Skeletal muscle cell (primary cell): ENCODE measurements at places on chromosomes 2 and 18.

- DNase-seq = no peak
Observed at GRCh38 chr2:209162129-209162528, 261.7 kb upstream of the MAP2 start.

DNA sequence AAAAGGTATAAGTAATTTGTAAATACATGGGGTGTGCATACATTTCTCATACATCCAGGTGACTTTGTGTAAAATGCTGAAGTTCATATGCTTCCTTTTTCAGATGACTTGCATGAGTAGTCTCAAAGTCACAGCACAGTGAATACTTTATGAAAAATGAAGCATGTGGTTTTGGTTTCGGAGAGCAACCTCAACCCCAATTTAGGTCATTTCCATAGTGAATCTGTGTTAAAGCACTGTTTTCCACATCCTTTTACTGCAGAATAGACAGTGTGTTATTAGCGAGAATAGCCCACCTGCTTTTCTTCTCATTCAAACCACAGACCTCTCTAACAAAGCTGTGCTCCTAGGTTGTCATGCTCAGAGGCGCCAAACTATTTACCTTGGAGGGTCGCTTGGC lies 204.4 kb upstream of the RASGRP3 start:
- DNase-seq = no peak

DNA sequence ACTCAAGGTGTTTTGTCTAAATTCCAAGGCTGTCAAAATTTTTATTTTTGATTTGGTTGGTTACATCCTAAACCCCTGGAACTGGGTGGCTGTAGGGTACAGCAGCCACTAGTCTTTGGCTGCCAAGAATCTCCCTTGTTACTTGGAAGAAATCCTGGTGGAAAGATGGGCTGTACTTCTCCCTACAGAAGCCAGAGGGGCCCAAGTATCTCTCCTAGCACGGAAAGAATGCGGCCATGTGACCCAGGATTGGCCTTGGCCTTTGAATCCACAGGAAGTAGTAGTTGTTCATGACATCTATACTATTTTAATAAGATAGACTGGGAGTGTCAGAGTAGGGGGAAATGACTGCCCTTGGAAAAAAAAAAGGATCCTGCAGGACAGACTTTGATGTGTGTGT lies 54.4 kb upstream of the MYO3B start:
- no peak for DNase-seq

DNA sequence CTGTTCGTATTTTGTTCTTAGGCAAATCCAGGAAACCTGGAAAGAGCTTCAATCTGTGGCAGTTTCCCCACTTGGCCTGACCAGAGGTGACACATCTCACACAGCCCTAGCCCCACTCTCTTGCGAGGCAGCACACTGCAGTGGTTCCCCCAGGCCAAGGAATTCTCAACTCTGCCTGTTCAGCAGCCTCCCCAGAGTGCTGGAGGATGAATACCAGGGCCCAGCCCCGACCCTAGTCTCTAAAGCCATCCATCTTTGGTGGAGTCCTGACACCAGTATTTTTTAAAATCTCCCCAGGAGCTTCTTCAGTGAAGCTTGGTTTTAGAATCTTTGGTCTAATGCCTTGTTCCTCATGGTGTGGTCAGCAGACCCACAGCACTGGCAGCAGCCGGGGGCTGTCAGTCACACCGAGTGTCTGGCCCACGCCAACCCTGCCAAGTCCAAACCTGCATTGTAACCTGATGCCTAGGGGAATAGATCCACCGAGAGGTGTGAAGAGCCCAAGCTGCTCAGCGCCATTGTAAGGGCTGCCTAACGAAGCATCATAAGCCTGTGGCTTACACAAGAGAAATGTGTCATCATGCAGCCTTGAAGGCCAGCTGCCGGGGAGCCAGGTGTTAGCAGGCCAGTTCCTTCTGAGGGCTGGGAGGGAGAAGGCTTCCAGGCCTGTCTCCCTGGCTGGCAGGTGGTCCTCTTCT lies 428.7 kb upstream of the ID2 start:
- DNase-seq = no peak

- peak; percentile 70 for DNase-seq
Observed at GRCh38 chr2:26330114-26330549, 15.8 kb upstream of the SELENOI start.

DNA sequence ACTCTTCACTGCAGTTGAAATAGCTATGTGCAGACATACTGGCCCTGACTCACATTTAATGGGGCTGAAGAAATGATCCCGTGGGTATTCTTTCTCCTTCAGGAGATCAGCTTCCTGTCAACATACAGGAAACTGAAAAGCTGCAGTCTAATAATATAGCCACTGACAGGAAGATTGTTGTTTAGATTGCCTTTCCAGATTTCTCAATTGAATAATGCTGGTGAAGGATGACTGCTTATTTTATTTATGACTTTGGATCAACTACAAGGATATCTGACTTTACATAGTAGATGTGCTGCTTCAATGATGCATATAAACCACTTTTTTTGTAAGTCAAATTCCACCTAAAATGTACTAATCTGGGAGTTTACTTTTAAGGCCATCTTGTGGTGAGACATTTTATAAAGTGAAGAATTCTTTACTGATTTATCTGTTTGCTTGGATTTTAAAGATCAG lies 93.4 kb upstream of the MAP4K3 start:
- DNase-seq = peak; percentile 96

GRCh38 chr2:141522048-141522447 lies 608.8 kb downstream of the LRP1B start:
- no peak for DNase-seq

DNA sequence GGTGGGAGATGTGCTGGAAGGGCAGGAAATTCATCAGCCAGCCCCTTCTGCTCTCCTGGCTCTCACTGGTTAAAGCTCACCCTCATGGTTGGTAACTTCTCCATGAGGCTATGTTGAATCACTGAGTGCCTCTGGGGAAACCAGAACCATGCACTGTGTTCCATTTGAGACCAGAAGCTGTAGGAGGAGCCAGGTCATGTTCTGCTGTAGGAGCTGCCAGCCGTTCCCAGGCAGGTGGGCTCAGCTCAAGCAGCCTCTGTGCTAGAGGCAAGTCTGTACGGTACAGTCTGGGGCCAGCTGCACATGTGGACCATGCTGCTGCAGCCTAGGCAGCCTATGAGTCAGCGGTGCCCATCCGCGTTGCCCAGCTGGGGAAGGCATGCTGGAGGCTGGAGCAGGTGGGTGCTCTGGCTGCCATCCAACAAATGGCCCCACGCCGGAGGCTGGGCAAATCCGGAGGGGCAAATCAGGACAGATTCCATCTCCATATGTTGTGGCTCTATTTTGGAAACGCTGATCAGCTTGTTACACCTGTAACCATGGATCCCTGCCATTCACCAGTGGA lies 22.0 kb upstream of the KCNF1 start:
- DNase-seq = no peak

DNA sequence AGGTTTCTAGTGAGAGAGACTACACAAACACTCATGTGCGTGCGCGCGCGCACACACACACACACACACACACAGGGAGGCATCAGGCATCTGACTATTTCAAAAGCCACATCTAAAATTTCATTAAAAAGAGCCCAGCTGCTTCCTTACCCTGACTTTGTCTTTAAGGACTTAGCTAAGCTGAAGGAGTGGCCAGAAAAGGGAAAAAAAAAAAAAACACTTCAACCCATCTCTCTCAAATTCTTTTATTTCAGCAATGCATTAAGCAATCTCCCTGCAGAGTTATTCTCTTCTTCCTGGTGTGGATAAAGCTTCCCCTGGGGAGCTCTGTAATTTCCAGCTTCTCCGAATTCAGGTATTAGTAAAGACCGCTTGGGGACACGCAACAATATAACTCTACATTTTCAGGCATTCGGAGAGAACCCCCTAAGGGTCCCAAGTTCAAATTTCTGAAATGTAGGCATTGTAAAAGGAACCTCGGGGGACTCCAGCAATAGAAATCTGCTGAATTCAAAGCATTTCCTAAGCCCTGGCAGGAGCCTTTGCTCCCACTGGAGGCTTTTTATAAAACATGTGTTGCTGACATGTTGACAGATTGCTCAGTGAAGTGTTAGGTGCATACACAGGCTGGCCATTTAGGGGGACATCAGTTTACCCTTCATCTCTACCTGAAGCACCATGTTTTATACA lies 67.0 kb downstream of the ZNF521 start:
- peak; percentile 80 for DNase-seq

DNA sequence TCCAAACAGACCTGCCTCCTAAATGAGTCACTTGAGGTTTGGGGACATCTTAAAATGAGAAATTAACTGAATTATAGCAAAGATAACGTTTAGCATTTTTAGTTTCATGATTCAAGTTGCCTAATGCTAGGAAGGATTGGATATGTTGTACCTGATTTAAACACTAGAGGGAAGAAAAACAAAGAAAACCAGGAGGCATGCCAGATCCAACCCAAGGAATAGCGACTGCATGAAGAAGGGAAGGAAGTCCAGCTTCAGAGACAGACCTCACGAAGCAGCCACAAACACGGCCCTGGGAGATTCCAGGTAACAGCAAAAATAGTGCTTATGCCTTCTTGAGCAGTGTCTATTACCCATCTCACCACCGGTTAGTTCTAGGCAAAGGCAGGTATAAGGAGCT lies 499.9 kb upstream of the SPHKAP start:
- no peak for DNase-seq

GRCh38 chr2:49403637-49404036 lies 249.3 kb upstream of the FSHR start:
- no peak for DNase-seq

- DNase-seq = no peak
Observed at GRCh38 chr18:75307530-75307929, 96.9 kb downstream of the TSHZ1 start.

DNA sequence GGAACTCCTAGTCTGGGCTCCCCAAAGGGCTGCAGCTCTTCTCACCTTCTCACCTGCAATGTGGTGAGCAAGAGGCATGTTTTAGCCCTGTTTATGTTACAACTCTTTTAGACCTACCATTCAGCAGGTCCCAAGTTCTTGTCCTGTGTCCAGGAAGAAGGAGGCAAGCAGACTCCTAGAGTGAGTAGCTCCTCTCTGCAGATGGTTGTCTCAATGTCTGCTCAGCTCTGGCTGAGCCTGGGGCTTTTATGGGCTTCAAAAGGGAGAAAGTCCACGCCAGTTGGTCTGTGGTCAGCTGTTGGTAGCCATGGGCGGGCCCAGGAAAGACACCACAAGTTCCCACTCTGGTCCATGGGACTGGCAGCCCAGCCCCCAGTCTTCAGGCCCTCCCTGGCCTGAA lies 148.1 kb upstream of the HS6ST1 start:
- no peak for DNase-seq

DNA sequence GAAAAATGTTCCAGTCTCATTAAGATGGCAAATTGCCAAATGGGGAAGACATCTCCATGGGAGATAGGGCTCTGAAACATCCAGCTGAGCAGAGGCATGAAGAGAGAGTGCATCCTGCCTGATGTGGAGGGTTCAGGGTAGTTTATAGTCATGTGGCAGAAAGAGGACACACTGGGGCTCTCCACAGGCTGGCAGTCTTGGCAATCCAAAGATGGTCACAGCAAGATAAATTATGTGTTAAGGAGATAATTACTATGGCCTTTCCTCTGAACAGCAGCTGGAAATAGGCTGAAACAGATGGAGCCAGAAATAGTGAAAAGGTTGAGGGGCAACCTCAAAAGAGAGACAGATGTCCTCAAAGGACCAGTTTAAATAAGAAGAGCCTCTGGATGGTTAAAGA lies 97.2 kb downstream of the DCC start:
- no peak for DNase-seq

- no peak for DNase-seq
Observed at GRCh38 chr2:68411397-68412126, 46.5 kb downstream of the PLEK start.

DNA sequence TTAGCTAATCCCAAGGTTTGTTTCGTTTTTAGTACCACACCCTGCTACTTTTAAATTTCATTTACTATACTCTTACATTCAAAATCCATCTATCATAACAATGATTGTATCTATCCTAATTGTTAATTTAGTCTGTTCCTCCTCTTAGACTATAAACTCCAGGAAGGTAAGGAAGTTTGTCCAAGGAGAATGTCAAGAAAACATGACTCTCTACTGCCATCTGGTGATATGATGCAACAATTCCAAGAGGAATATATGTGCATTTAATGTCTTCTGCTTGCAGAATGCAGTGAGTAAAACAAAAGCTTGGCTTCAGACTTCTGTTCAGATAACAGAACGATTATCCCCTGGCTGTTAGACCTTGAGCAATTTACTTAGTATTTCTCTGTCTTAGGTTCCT lies 1267.1 kb downstream of the LRP1B start:
- peak; percentile 25 for DNase-seq

GRCh38 chr2:229096409-229097066 lies 174.5 kb downstream of the PID1 start:
- DNase-seq = no peak

GRCh38 chr2:229622495-229623355 lies 91.6 kb downstream of the DNER start:
- DNase-seq = no peak

- no peak for DNase-seq
Observed at GRCh38 chr2:169636440-169637097, 52.4 kb downstream of the PPIG start.

GRCh38 chr2:29900971-29901633 lies 20.3 kb downstream of the ALK start:
- no peak for DNase-seq

GRCh38 chr2:60499651-60500265 lies 53.7 kb downstream of the BCL11A start:
- DNase-seq = no peak

- DNase-seq = no peak
Observed at GRCh38 chr2:211487733-211488132, 931.3 kb downstream of the CPS1 start.

GRCh38 chr2:64990876-64991275 lies 1.7 kb downstream of the SLC1A4 start:
- DNase-seq = no peak

DNA sequence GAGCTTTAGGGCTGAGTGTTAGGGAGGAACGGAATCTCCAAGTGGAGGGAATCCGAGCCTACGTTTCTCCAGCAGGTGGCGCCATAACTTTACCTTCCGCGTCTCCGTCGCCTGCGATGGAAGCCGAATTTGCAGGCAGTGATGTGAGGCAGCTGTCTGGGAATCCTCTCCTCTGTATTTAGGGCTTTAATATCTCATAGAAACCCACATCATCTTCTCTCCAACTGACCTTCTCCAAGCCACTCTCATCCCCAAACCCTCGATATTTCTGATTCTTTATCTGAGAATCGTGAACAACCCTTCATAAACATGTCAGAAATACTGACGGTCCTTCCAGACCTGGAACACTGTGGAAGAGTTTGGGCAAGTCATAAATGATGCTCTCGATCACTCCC lies 27.5 kb downstream of the SIX2 start:
- peak; percentile 30 for DNase-seq

GRCh38 chr2:133972786-133973185 lies 281.1 kb upstream of the MGAT5 start:
- DNase-seq = no peak
